ENCODE measurements at places on chromosomes 6 and 20.

DNA sequence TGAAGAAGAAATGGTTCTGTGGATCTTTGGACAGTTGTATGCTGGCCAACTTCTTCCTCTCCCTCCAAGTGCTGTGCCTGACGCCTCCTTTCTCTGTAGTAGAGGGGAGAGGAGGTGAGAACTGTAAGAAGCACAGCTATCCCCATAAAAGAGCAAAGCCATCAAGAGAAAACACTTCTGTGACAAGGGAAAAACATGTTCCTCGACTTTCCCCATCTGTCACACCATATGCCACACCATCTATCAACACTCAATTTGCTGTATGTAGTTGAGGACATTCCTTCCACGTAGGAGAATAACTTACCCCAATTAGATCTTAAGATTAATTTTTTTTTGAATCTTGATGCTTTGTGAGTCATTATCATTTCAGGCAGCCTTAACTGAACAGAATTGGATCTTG, 156.2 kb upstream of the PLCB4 start:
- DNase-seq: no peak

GRCh38 chr6:70166088-70166958, 136.6 kb downstream of the COL9A1 start:
- no peak for DNase-seq

DNA sequence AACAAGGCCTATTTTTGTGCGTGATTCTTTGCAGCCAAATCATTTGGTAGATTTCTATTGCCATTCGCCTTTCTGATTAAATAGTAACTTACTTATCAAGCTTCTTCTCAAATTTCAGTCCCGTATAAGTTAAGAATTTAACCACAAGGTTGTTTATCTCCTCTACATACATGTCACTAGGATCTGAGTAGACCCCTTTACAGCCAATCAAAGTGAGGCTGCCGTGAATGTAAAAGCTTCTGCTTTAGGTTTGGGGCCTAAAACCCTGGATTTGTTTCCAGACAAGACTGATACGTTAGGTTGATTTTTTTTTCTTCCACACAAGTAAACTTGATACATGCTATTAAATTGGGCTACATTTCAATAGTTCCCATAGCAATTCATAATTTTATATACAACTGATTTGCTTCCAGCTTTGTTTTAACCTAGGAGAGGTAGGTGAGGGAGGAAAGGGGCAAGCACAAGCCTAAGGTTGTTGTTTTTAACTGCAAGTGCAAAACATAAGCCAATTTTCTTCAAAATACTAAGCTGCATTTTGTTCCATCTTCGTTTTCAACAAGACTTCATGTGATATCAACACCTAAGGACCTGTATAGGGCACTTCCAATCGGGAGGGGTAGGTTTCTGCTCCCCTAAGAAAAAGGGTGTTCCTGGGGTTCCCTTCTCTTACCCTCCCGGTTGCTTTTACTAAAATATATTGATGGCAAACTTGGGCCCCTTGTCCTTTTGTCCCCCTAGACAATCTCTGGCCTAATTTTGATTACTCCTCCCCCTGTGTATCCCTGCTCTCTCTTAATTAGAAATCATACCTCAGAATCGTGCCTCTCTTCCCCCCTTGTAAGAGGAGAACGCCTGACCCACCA, 1.7 kb downstream of the RANBP9 start:
- DNase-seq: no peak

- no peak for DNase-seq
Measured at GRCh38 chr6:138856654-138857053, 60.8 kb downstream of the ECT2L start.
